Stimulated activated CD4-positive, alpha-beta T cell treated with anti-CD3 and anti-CD28 coated beads, Interleukin-1b, Interleukin-23, amount 100 ng/mL, for 1 hour (primary cell): ENCODE measurements at places on chromosomes 11 and 22.

DNA sequence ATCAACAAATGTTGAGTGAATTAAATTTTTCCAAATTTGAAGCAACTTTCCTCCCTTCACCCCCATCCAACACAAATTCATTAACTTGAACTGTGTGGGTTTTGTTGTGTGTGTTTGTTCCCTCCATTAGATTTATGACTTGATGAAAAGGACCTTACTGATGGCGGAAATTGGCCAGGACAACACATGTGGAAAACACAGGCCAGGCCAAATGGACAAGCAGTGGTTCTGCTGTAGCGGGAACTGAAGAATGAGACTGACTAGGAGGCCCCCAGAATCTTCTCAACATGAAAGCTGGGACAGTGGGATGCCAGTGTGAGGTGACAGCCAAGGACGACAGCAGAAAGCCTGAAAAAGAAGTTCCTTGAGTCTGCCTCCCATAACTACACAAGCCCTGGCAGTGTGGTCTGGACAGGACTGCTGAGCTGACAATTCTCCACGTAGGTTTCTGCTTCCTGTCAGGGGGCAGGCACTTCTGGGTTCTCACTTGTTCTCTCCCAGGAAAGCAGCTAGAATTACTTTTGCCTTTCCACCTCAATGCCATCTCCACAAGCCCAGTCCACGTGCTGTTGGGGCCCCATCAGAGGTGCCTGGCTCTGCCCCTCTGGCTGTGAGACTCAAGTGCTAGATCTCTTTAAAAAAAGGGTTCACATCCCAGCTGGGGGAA lies 94.3 kb downstream of the ETS1 start:
- DNase-seq = no peak

- DNase-seq = no peak
Measured at GRCh38 chr11:103978616-103979595, 57.5 kb upstream of the DDI1 start.

DNA sequence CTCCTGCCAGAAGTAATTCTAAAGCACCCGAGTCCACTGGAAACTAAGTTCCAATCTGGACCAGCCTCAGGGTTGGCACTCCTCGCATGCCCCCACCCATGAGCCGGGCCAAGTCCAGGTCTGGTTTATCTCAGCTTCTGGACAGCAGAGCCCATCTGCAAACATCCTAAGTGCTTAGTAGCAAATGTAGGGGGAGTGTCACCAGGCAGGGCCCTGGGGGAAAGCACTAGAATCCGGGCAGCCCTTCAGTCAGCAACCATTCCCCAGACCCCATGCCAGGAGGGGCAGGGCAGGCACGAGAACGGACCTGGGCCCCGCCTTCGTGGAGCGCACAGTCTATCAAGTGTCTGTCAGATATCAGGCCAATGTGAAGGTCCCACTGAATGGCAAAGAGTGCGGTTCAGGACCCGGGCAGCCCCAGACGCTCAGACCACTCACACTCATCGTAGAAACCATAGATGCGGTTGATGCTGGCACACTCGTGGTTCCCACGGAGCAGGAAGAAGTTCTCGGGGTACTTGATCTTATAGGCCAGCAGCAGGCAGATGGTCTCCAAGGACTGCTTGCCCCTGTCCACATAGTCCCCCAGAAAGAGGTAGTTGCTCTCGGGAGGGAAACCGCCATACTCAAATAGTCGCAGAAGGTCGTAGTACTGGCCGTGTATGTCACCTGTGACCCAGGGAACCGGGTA lies 1.3 kb downstream of the PPP1CA start:
- DNase-seq = no peak

- no peak for DNase-seq
Measured at GRCh38 chr11:3815845-3816244, 7.5 kb downstream of the PGAP2 start.

DNA sequence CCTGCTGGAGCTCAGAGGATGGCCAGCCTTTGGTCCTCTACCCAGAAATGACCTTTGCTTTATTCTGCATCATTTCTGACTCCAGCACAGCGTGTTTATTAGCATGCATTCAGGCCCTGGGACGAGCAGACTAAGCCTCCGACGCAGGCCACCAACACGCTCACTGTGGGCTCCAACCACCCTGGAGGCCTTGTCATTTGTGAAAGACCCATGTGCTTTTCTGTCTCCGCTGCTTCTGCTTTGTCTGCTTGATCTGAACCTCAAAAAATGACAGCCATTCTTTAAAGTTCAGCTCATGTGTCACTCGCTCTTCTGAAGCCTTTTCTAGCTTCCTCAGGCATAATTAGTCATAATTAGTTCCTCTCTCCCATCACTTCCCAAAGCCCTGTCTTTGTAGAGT lies 109.1 kb upstream of the TIMP3 start:
- DNase-seq = no peak

DNA sequence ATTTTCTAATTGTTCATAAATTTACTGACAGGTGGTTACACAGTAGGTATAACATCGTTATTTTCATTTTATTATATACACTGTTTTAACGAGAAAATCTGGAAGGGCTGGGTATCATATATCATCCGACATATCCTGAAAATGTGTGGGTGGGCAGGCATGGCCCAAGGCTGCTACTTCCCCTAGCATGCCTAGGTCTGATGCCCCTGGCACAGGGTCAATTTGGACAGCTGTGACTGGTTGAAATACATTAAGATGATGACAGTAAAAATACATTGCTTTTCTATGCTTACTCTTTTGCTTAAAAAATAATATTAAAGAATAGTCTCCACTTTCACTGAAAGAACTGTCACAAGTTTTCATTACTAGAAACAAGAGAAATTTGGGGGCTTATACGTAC lies 908.8 kb downstream of the OPCML start:
- DNase-seq = no peak

DNA sequence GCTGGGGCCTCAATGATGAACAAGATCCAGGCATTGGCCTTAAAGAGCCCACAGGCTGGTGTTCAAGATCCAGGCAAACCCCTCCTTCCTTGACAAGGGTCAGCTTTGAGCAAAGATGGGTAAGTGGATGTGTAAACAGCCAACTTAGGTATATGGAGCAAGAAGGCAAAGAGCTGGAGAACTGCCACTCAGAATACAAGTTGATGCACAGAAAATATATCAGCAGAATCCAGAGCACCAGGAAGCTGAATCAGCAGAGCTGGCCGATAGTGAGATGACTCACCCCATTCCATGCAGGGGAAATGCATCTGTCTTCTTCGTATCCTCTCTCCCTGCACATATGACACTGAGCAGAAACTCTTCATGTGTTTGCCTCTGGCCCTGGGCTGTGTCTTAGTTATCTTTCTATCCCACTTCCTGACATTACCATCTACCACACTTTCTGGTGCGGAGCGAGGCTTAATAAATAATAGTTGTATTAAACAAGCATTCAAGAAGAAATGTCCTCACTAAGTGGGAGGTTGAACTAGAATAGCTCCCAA lies 57.8 kb downstream of the ENDOD1 start:
- no peak for DNase-seq

GRCh38 chr11:126406368-126406767 lies 50.9 kb downstream of the ST3GAL4 start:
- no peak for DNase-seq

- DNase-seq = no peak
Measured at GRCh38 chr11:313787-314553, at the start of gene IFITM1. TSS of gene IFITM1 (plus strand) at chr11:314040. CDS start at chr11:314171, 131 bp downstream.

DNA sequence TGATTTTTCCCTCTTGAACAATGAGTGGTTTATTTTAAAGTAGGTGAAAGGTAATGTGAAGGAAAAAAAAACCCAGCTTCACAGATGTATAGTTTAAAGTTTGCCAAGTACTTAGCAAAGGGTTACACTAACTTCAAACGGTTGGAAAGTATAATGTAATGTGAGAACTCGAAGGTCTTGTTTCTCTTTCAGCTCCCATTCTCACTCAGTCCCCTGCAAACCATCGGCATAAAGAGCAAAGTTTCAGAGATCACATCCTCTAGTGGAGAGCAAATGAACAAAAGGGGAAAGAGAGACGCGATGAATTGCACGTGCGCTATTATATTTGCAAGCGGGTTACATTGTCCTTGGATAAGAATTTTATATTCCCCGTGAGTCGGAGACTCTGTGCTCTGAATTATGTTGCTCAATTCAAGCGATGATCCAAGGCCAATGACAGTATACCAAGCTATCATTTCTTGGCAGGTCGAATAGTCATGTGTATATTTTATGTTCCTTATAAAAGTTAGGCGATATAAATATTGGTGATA lies 37.6 kb upstream of the BIRC3 start:
- DNase-seq = no peak

GRCh38 chr22:35739931-35740380 lies 22.3 kb downstream of the APOL5 start:
- DNase-seq = no peak

DNA sequence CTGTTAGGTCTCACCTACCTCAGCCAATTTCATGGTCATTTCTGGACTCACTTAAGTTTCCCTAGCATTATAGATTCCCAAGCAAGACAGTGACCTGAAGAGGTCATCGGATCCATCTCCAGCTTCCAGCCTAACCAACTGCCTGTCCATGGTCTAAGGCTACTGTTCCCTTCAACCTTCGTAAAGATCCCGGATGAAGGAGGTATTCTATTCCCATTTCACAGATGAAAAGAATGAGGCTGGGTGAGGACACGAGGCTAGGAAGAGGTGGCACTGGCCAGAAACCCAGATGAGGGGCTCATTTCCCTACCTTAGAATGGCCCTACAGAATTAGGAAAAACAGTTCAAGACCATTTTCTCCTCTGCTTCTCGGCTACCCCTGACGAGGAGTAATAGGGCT lies 31.3 kb upstream of the DRD2 start:
- no peak for DNase-seq

DNA sequence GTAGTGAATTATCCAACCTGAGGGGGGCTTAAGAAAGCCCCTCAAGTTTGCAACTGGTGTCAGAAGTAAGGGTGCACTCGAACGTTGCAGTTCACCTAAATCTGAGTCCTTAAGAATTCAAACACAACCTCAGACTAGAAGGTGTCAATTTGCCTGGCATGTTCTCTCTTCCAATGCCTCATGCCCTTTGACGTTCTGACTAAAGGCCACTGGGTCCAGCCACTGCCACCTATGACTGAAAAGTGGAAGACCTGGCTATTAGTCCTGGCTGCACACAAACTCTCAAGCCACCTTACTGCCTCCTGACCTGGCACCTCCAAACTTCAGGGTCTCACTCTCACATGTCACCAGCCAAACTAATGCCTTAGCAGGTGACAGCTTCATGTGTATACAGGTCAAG lies 8.0 kb downstream of the APOL4 start:
- DNase-seq = no peak

DNA sequence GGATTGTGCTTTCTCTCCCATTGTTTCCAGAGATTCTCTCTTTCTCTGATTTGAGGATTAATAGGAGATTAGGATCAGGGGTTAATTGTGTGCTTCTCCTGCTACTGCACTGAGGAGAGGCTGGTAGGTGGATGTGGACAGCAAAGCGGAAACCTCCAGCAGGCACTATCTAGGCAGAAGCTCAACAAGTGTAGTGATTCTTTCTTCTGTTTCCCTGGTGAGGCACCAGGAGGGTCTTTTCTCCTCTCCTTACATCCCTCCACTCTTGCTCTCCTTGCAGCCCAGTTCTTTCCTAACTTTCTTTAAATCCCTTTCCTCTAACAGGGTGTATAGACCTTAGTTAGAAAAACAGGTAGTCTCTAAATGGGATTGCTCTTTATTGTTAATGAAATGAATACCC lies 1.9 kb upstream of the ZBTB16 start:
- DNase-seq = no peak

- no peak for DNase-seq
Measured at GRCh38 chr11:12480401-12480800, 103.0 kb downstream of the PARVA start.

DNA sequence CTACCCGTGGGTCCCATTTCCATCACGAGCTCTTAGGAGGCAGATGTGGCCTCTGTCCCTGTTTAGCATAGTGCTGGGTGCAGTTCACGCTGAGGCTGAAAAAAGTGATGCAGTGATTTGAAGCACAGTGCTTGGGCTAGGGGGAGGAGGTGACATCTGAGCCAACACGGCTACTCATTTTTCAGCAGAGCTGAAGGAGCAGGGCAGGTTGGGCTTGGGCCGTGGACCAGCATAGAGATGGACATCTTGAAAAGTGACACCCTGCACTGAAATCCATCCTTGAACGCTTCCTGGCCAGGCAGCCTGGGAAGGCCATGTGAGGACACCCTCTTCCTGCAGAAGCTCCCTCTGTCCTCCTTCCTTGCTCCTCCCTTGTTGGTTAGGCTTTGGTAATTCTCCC lies 66.4 kb downstream of the ADAMTS15 start:
- no peak for DNase-seq

GRCh38 chr11:62127941-62128770 lies 4.3 kb downstream of the INCENP start:
- DNase-seq = no peak

GRCh38 chr11:65471447-65471891 lies 27.4 kb upstream of the MALAT1 start:
- no peak for DNase-seq

- DNase-seq = no peak
Measured at GRCh38 chr11:1791912-1792311, 28.2 kb upstream of the CTSD start.

- DNase-seq = no peak
Measured at GRCh38 chr11:68463714-68464113, 3.2 kb downstream of the PPP6R3 start.

DNA sequence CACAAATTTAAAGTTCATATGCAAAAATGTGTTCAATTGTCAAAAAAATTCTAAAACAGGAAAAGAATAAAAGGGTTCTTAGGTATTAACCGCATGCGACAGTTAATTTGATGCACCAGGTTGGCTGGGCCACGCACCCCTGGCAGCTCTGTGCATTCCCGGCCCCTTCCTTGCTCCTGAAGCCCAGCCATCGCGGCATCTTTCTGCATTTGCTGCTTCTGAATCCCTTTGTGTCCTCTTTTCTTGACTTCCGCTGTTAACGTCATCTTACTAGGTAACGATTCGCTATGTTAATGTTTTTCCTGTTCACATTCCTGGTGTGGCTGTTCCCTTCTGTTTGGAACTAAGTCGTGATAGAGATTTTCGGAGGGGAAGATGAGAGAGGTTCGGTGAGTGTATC lies 7.9 kb upstream of the KLHDC7B start:
- DNase-seq = no peak

DNA sequence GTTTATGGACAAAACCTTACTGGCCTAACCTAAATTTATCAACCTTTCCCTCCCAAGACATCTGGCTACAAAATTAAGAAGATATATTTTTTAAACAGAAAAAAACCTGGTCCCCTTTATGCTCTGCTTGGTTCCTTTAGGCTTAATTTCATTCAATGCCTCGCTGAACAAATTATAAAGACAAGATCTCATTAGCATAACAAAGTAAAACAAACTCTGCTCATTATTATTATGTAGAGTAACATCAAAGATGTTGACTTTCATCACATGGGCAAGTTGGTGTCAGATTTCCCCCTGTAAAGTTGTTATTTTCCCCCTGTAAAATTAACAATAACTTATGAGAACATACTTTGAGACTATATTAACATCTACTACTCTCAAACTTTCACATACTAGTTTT lies 11.0 kb downstream of the RRAS2 start:
- DNase-seq = no peak

DNA sequence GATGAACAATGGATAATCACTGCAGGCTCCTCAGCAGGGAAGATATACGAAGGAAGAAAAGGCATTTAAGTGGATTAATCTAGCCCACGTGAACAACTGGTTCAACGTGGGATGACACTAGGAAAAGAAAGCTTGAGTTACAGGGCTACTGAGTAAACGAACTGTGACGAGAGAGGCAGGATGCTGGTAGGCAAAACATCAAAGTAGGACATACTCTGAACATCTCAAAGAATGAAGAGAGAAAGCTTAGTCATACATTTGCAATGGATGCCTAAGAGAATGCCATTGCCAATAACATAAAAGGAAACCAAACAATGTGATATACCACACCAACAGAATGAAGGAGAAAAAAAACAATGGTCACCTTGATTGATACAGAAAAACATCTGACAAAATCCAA lies 12.9 kb downstream of the USP28 start:
- no peak for DNase-seq
